Activated CD8-positive, alpha-beta T cell treated with anti-CD3 and anti-CD28 coated beads, Interleukin-2, amount 10 ng/mL, durations not matched to agents 7 days and 5 days (primary cell): ENCODE measurements at places on chromosomes 2 and 18. TPM values are rescaled to one million over a fixed set of nuclear protein-coding genes. Genes with fewer than 3 reads are reported as not detected.

DNA sequence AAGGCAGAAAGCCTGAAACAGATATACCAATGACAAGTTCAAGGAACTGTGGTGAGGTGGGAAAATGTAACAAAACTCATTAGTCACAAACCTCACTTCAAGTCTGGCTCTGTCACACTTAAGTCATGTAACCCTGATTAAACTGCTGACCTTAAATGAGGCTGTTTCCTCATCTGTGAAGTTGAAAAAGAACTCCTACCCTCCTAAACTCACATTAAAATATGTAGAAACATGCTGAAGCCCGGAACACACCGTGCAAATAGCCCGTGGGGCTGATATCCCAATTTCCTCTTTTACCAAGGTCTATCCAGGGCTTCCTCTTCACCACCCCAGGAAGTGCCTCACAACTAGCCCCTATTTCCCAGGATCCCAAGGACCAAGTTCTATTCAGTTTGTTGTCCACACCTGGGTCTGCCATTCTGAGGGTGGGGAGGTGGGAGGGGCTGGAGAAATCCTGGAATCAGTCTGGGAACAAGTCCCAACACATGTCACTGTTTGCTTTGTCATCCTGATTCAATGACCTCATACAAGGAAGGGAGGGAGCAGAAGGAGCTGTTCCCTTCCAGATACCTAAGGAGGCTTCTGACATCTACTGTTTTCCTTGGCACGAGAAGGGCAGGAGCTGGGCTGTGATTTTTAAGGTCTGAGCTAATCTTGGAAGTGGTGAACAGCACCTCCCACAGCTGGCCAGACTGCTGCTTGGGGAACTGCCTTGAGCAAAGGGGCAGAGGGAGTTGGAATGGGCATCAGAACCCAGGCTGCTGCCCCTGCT, 42.3 kb downstream of the SLC4A1AP start:
- H3K4me3 ChIP-seq: no peak overlapping the region
- no peaks in the 10 kb centered on the region for H3K27me3 ChIP-seq
- H3K4me1 ChIP-seq: peaks cover 15% of the 10 kb centered on the region
- no peaks in the 10 kb centered on the region for H3K36me3 ChIP-seq
- H3K27ac ChIP-seq: no peak overlapping the region
- no peak for DNase-seq

GRCh38 chr2:212484563-212485080, 54.0 kb downstream of the ERBB4 start:
- H3K4me3 ChIP-seq: no peak overlapping the region
- no peaks in the 10 kb centered on the region for H3K36me3 ChIP-seq
- DNase-seq: no peak
- no peaks in the 10 kb centered on the region for H3K27me3 ChIP-seq
- H3K4me1 ChIP-seq: no peaks in the 10 kb centered on the region

DNA sequence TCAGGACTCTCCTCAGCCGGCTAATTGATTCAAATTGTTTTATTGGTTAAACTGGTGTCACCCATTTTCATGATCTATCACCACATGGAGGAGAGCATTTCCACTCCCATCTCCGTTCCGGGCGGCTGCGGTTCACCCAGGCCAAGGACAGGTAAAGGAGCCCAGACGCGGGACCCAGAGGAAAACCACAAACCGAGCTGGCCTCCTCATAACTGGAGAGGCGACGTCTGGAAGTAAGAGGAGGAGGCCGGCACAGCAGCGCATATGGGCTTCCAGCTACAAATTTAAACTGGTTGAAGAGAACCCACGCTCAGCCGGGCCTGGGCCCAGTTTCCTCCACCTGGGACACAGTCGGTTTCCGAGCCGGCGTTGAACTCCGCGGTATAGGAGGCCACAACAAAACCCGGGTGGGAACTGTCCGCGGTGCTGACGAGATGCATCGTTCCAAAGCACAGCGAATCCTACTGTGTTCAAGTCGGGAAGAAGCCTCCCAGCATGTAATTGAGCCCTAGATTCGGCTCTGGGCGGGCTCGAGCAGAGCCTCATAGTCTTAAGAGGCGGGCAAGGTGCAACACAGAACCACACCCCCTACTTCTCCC, 3.0 kb upstream of the SKOR2 start:
- peak; percentile 65 for DNase-seq
- H3K4me3 ChIP-seq: no peak overlapping the region
- no peaks in the 10 kb centered on the region for H3K4me1 ChIP-seq

- H3K27ac ChIP-seq: no peak overlapping the region
- H3K36me3 ChIP-seq: no peaks in the 10 kb centered on the region
- H3K4me1 ChIP-seq: no peaks in the 10 kb centered on the region
- H3K4me3 ChIP-seq: no peak overlapping the region
- DNase-seq: no peak
Observed at GRCh38 chr2:189633392-189633811, 27.9 kb upstream of the ASNSD1 start.

- no peak for DNase-seq
- H3K27me3 ChIP-seq: no peaks in the 10 kb centered on the region
- no peaks in the 10 kb centered on the region for H3K36me3 ChIP-seq
- H3K4me1 ChIP-seq: no peaks in the 10 kb centered on the region
Observed at GRCh38 chr2:172869861-172870260, 134.2 kb downstream of the RAPGEF4 start.

DNA sequence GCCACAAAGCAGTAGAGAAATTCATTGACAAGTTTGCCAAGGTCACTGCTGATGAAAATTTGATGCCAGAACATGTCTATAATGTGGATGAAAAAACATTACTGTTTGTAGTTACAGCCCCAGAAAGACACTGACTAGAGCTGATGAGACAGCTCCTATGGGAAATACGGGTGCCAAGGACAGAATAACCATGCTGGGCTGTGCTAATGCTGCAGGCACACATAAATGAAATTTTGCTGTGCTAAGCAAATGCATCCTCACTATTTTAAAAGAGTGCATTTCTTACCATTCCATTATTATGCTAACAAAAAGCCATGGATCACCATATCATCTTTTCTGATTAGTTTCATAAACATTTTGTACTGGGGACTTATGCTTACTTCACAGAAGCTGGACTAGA, 208.2 kb downstream of the FHOD3 start:
- H3K4me1 ChIP-seq: no peaks in the 10 kb centered on the region
- peaks cover 11% of the 10 kb centered on the region for H3K27me3 ChIP-seq

DNA sequence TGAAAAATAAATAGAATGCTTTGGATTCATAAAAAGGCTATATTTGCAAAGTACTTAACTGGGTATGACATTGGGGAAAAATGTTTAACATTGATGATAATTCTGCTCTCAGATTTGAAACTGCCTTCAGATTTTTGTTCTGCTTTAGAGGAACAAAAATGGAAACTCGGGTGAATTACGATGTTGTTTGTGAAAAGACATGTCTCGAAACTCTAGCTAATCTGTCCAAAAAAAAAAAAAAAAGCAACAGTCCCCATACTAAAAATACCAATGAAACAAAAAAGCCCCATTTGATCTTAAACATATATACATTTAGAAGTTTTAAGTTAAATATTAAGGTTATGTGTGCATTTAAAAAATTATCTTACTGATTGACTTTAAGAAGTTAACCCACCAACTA, 3.0 kb downstream of the ZDBF2 start:
- peaks cover 18% of the 10 kb centered on the region for H3K4me1 ChIP-seq
- H3K27me3 ChIP-seq: peaks cover 36% of the 10 kb centered on the region
- no peaks in the 10 kb centered on the region for H3K36me3 ChIP-seq

GRCh38 chr2:854460-854859, 96.2 kb upstream of the SNTG2 start:
- H3K36me3 ChIP-seq: peaks cover 12% of the 10 kb centered on the region
- H3K27me3 ChIP-seq: no peaks in the 10 kb centered on the region
- no peak overlapping the region for H3K4me3 ChIP-seq
- H3K4me1 ChIP-seq: peaks cover 17% of the 10 kb centered on the region
- DNase-seq: peak; percentile 35

DNA sequence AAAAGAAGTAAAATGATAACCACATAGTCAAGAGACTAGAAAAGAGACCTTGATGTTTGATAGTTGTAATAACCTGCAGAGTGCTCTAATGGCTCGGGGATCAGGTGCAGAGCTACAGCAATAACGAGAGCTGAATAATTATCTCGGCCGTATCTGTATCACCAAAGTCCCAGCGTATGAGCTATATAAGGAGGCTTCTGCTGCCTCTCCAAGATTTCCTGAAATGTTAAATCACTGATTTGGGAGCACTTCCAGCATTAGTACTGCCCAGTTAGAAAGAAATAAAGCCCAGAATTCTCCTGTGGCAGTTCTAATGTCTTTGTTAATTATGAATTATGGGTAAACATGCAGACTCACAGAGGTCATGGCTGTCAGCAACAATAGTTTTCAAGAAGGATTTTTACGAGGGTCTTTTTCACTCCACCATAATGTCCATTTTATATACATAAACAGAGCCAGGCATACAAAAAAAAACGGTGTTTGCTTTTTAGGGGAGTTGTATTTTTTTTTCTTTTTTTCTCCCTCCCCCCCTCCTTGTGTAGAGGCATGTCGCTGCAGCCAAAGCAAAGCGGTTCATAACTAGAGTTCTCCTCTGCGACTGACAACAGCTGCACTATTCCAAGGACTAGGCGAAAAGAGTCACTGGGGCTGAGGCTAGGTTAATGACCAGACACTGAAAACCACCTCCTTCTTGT, 168.3 kb upstream of the VRK2 start:
- H3K4me1 ChIP-seq: no peaks in the 10 kb centered on the region
- no peak overlapping the region for H3K4me3 ChIP-seq
- H3K27me3 ChIP-seq: no peaks in the 10 kb centered on the region
- no peak overlapping the region for H3K27ac ChIP-seq

DNA sequence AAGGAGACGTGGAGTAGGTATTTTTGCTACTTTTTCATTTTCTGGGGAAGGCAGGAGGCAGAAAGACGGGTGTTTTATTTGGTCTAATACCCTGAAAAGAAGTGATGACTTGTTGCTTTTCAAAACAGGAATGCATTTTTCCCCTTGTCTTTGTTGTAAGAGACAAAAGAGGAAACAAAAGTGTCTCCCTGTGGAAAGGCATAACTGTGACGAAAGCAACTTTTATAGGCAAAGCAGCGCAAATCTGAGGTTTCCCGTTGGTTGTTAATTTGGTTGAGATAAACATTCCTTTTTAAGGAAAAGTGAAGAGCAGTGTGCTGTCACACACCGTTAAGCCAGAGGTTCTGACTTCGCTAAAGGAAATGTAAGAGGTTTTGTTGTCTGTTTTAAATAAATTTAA, 3.4 kb downstream of the FZD7 start:
- DNase-seq: no peak
- peaks cover 47% of the 10 kb centered on the region for H3K27me3 ChIP-seq
- peaks cover 11% of the 10 kb centered on the region for H3K4me1 ChIP-seq
- no peaks in the 10 kb centered on the region for H3K36me3 ChIP-seq
- H3K27ac ChIP-seq: no peak overlapping the region

- H3K4me3 ChIP-seq: no peak overlapping the region
- H3K27ac ChIP-seq: no peak overlapping the region
- no peaks in the 10 kb centered on the region for H3K36me3 ChIP-seq
- no peaks in the 10 kb centered on the region for H3K4me1 ChIP-seq
- no peak for DNase-seq
Observed at GRCh38 chr2:50318147-50318546, 713.8 kb downstream of the NRXN1 start.

GRCh38 chr2:43270461-43270860, 44.1 kb upstream of the ZFP36L2 start:
- no peak overlapping the region for H3K4me3 ChIP-seq
- H3K36me3 ChIP-seq: no peaks in the 10 kb centered on the region
- peak overlapping the region; percentile 43 for H3K27ac ChIP-seq

- DNase-seq: no peak
- no peaks in the 10 kb centered on the region for H3K27me3 ChIP-seq
- H3K4me1 ChIP-seq: peaks cover 15% of the 10 kb centered on the region
- H3K4me3 ChIP-seq: no peak overlapping the region
- peaks cover 5% of the 10 kb centered on the region for H3K36me3 ChIP-seq
Observed at GRCh38 chr2:178908810-178909209, 101.6 kb upstream of the TTN start.

GRCh38 chr2:50732796-50733195, 299.1 kb downstream of the NRXN1 start:
- H3K27ac ChIP-seq: no peak overlapping the region
- no peaks in the 10 kb centered on the region for H3K4me1 ChIP-seq
- no peak overlapping the region for H3K4me3 ChIP-seq
- DNase-seq: no peak
- no peaks in the 10 kb centered on the region for H3K27me3 ChIP-seq
- H3K36me3 ChIP-seq: no peaks in the 10 kb centered on the region

- H3K27me3 ChIP-seq: no peaks in the 10 kb centered on the region
- peaks cover 22% of the 10 kb centered on the region for H3K4me1 ChIP-seq
- no peak overlapping the region for H3K4me3 ChIP-seq
- H3K27ac ChIP-seq: no peak overlapping the region
Observed at GRCh38 chr2:108971661-108972566, 17.1 kb downstream of the EDAR start.

DNA sequence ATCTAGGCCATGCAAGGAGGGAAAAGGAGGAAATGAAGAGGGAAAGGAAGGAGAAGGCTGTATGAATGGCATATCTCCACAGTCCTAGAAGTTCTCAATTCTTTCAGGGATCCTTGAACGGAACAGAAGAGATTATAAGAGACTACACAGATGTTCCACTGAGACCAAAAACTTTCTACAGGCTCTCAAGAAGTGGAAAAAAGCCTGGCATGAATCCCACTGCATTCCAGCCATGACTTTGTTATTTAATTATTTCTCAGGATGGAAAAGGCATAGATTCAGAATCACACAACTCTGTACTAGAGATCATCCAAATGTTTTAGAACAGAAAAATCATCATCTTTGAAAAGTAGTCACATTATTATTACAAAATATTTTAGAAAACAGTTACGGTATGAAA, 131.7 kb upstream of the CDH20 start:
- no peaks in the 10 kb centered on the region for H3K27me3 ChIP-seq
- no peaks in the 10 kb centered on the region for H3K4me1 ChIP-seq

DNA sequence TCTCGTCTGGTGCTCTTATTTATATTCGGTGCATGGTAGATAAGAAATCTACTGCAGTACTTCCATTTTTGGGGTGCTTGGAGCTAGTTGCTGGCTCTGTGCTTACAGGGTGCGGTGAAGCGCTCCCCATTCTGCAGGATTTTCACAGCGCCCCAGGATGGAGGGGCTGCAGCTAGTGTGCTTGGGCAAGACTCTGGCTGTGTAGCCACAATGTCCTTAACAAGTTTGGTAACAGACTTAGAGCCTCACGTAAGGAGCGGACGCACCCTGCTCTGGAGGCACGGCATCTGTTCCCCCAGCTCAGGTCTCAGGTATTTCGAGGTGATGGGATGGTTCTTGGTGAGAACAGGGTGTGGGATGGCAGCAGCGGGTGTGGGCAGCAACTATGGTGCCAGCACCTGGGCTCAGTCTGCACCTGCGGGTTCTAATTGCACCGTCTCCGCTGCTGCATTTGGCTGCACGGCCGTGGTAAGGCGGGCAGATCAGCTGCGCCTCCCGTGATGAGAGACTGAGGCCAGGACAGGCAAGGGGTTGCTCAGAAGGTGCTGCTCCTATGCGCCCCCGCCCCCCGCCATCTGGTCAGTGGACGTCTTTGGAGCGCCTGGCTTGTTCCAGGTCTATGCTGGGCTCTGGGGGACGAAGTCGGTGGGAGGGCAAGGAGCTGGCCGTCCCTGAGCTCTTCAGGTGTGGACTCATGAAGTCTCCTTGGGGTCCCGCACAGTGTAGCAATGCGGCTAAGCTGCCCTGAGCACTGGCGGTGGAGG, 20.1 kb upstream of the ALLC start:
- no peaks in the 10 kb centered on the region for H3K36me3 ChIP-seq
- H3K27ac ChIP-seq: no peak overlapping the region
- no peaks in the 10 kb centered on the region for H3K27me3 ChIP-seq

Gene CCDC141
- total RNA-seq: 17.0 TPM

Gene UGT1A1
- not detected for total RNA-seq

Gene ADGRF3
- total RNA-seq: 5.8 TPM

Gene SERPINB11
- not detected for total RNA-seq

Gene MPP4
- total RNA-seq: not detected

Gene FIGN
- not detected for total RNA-seq

Gene TMEM37
- total RNA-seq: not detected

Gene ANKRD62
- total RNA-seq: not detected

Gene SNRNP27
- 56.0 TPM for total RNA-seq
